ENCODE measurements at places on chromosomes 7 and 10.

- no peak for DNase-seq
These were observed 118.4 kb upstream of the PDLIM1 start for GRCh38 chr10:95408983-95409873.

DNA sequence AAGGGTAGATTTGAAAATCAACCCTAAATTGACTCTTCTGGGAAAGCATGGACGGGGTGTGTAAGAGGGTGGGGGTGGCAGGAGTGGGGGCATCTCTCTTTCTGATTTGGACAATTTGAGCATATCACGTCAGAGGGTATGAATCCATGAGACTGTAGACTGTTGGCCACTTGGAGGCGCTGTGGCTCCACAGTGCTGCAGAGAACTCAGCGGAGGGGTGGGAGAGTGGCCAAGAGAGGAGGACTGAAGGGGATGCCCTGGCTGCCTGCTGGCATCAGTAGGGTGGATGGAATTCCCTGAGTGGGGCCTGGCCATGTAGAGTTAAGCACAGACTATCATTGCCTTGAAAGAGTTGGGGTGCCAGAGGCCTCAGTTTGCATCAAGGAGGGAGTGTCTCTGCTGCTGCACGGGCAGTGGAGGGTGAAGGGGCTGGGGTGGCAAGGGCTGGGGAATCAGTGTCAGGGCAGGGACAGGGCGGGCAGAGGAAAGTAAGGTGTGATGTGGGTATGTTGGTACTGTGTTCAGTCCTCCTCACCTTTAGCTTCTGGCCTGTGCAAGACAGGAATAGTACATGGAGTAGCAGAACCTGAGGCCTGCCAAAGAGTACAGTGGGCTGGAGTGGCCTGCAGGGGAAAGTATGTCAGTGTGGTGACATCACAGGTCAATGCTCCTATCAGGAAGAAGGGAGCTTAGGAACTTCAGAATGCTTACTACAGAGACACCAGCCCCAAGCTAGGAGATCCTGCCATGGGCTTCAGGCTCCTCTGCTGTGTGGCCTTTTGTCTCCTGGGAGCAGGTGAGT is 133.5 kb upstream of the PRSS58 start:
- no peak for DNase-seq

DNA sequence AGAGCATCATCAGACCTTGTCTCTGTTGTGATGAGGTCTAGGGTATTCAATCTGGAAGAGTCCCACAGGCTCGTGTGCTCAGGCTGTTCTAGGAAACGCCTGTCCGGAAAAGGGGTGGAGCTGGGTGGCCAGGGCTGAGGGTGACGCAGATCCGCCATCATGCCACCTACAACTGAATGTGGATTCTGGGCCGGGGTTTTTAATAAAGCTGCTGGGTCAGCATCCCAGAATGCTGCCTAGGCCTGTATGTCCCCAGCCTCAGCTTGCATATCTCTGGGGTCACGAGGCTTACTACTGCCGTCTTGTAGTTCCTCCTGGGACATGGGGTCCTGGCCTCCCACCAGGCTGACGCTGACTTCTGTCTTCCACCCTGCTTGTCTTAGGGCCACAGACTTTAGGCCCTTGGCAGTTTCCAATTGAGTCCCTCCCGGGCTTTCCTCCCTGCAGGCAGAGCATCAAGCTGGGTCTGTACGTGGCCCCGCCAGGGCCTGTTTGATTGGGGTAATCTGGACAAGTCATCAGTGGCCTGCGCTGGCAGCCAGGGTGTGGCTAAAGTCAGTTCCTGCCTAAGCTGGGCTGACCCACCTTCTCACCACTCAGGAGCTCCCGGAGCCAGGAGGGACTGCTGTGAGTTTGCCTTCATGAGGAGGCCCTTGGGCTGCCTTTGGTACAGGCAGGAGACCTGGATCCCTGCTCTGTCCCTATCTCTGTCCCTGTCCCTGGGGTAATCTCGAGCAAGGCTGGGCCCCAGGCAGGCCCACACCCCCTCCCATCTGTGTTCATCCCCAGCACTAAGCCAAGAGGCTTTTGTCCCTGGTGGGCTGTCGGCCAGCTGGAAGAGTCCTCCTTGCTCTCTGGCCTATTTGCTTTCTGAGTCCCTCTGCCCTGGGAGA is 79.9 kb downstream of the ZMIZ1 start:
- DNase-seq: no peak

GRCh38 chr7:45417735-45418134 is 156.4 kb upstream of the ADCY1 start:
- DNase-seq: no peak

DNA sequence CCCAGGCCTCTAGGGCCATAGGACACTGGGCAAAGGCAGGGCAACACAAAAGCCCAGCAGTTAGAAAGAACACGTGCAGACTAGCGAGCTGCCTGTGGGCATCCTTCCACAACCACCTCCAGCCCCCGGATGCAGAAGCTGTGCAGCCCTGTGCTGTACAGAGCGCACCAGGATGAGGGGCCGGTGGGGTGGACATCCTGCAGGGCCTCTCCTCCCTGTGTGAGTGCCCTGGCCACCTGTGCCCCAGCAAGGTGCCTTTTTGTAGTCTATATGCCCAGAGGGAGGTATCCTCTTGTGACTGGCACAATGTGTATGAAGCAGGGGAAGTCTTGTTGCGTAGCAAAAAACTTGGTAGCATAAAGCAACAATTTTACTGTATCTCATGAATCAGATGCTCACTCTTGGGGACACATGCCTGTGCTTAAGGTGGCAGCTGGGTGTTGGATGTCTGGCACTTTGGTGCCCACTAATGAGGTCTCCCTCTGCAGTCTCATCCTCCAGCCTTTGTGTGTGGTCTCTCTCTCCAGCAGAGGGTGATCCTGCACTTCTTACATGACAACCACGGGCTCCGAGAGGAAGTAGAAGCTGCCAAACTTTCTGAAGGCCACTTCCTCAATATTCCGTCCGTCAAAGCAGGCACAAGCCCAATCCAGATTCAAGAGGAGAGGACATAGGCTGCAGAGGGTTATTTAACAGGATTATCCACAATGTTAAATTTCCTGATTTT is 8.7 kb downstream of the NCAPG2 start:
- no peak for DNase-seq

DNA sequence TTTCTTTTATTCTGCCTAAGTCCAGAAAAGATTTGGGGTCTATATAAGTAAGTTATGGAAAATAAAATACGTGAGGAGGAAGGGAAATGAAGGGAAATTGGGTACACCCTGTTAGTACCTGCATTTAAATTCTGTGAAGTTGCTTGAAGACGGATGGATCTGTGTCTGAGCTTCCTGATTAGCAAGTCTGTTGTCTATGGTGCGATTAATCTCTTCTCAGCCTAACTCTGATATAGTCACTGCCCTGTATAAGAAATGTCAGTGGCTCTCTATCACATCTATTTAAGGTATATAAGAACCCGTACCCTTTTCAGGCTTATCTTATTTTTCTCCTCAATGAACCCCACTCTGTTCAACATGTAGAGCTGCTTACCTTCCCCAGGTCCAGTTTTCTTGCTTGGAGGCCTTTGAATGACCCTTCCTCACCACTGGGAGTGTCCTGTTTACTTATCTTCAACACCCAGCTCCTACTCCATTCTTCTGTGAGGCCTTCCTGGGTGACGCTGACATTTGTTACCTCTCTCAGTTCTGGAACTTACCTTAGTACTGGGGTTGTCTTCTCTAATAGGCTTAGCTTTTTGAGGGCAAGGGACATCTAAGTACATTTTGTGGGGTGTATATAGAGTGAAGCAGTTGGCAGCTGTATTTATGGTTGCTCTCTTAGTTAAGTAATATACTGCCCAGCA is 149.6 kb upstream of the PRPS1L1 start:
- no peak for DNase-seq

DNA sequence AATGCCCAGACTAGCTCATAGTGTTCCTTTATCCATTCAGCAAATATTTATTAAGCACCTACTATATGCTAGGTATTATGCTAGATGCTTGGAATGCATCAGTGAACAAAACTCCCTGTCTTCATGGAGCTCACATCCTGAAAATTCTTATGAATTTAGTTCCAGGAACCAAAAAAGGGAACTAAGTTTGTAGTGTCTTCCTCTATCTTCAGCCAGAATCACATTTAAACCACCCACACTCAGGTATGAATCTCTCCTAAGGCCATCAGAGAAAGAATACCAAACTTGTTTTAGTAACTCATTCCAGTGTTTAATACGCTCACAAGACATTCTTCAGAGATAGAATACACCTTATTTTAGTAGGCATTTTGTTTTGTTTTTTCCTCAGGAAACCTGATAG is 10.1 kb upstream of the EGR2 start:
- no peak for DNase-seq

DNA sequence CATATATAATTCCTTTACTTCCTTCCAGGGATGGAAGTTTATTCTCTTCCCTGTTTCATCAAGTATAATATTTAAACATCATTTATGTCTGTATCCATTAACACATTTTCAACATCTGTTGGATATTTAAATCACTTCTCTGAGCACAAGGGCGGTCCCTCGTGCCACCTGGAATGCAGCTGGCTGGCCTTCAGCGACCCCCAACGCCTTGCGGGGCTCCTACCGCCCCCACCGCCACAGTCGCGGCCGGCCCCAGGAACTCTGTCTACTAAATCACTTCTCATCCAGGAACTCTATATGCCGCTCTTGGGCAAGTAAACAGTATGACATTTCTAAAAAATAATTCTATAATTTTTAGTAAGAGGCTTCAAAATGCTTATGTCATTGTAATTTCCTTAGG is 221.1 kb upstream of the PTN start:
- DNase-seq: no peak

DNA sequence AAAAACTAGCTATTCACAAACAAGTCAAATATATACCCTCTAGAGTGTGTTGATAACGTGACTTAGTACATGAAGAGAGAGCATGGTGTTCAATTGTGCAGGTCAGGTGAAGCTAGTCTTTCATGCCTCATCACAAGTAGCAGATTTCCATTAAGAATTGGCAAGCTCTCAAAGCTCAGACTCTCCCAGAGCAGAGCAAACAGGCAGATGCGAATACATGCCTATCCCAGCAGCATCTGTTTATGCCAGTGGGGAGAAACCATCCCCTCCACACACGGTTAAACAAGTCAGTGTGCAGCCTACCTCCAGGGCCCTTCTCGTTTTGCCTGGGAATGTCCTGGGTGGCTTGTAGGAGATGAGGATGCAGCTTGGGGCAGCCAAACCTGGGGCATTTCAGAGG is 532.5 kb upstream of the C7orf33 start:
- DNase-seq: peak; percentile 92

DNA sequence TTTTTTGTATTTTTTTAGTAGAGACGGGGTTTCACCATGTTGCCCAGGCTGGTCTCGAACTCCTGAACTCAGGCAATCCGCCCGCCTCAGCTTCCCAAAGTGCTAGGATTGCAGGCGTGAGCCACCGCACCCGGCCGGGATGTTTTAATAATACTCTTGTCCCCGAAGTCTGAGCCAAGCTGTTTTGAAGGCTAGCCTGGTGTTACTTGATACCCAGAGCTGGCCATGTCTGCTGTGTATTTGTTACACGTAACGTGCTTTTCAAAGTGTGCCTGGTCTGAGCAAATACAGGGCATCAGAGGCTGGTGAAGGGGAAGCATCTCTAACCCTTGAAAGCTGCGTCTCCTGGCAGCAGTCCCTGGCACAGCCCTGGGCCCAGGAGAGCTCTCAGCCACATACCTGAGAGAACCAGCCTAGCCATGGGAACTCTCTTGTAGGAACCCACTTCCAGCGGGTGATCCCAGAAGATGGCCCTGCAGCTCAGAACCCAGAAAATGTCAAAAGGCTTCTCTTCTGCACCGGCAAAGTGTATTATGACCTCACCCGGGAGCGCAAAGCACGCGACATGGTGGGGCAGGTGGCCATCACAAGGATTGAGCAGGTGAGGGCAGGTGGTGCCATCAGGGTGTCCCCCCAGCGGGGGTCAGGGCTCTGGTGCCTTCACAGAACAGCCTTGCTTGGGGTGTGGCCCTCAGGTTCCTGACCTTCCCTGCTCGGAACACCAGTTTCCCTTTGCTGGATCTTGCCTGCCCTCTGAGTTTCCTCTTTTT is 41.7 kb upstream of the ZMIZ2 start:
- DNase-seq: no peak

DNA sequence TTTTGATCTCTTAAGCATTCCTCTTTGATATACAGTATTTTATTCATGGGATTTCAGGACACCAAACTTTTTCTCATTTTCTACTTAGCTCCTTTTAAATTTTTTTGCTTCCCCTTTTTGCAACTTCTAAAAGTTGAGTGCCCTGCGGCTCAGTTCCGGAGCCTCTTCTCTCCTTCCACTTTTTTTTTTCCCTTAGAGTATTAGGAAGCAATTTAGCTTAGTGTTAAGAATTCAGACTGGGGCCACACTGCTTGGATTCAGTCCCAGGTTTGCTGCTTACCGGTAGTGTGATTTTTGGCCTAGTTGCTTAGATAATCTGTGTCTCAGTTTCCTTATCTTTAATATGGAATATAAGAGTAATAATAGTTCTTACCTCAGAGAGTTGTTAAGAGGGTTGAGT is 3.4 kb downstream of the STAM start:
- DNase-seq: no peak

- DNase-seq: no peak
These were observed 2.0 kb downstream of the PPP1R17 start for GRCh38 chr7:31688996-31689395.

- DNase-seq: no peak
These were observed 40.2 kb upstream of the ATP6V0A4 start for GRCh38 chr7:138838166-138838565.

DNA sequence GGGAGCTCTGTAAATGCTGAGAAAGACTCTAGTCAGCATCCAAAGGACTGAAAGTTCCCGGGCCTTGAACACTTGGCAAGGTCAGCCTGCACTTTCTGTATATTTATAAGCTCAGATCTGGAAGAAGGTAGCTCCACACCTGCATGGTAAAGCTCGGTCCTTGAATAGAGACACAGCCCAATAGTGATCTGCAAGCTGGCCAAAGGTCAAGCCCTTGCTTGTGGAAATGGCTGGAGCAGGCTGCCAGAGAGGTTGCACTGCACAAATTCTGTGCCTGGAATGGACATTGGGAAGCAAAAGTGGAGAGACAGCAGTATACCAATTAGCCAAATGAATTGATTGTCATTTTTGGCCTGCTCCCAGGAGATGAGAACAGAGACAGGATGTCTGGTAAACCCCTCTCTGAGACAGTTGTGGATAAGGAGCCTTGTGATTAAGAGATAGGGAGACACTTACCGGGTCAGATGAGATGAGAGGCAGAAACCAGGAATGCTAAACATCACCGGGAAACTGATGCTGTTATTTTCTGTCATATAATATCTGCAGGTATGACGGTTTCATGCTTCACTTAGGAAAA is 8.0 kb upstream of the FRA10AC1 start:
- no peak for DNase-seq

- DNase-seq: peak; percentile 80
These were observed 48.4 kb upstream of the GNA12 start for GRCh38 chr7:2892549-2892948.

DNA sequence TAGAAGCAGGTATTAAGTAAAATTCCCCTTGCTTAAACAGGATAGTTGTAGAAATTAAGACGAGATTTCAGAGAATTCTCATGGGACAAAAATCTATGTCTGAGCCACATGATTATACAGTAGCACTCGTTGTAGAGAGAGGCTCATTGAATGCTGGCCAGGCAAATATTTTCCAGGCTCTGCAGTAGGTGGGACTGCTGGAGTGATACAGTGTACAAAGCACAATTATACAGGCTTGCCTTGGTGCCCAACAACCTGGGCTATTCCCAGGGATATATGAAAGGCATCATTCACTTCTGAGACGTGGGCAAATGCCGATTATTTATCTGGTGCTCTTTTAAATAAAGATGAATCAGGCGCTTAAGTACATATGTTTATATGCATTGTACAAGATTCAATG is 380.6 kb downstream of the PHTF2 start:
- no peak for DNase-seq

All from NCI-H2171 (cell line).